ENCODE measurements at places on chromosomes 1 and 21.

DNA sequence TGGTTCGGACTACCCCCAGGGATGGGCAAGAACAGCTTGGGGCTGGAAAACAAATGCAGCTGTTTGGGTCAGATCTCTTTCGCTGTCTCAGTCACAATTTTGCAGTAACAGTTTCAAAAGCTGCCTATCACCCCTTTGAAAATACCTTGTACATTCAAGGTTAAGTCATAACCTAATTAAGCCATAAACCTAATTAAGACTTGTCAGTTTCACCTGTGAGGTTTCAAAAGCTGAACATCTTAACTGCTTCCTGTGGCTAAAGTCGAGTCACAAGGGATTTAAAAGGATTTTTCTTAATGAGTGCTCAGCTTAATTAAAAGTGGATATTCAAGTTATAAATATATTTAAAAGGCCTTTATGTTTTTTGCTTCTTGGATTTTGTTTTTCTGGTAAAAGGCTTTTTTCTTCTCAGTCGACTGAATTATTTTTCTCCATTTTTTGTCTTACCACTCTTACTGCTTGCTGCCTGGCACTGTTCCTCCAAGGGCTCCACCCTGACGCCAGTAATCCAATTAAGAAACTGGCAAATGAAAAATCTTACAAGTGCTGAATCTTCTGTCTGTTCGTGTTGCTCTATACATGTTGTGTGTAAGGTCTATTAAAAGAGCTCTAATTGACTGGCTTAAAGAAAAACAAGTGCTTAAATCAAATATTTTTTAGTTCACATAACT lies 31.3 kb downstream of the CBR1 start:
- no peak for DNase-seq

DNA sequence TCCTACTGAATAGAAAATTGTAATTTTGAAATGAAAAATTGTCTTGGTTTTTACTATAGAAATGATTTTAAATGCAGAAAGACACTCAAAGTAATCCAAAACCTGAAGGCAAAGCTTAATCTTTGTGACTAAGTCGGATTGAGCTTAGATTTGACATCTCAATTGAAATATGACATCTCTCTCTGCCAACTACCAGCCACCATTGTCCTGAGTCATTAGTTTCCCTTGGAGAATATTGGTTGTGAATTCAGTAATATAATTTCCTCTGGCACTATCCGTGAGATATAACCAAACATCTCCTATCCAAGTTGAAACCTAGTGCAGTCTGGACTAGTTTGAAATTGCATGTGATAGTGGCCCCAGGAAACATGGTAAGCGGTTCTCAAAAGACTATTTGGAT lies 37.1 kb downstream of the PLA2G4A start:
- DNase-seq: no peak

- no peak for DNase-seq
These were observed 152.1 kb upstream of the CAMK1G start for GRCh38 chr1:209431402-209431801.

GRCh38 chr1:37714226-37714625 lies 21.9 kb downstream of the CDCA8 start:
- DNase-seq: no peak

DNA sequence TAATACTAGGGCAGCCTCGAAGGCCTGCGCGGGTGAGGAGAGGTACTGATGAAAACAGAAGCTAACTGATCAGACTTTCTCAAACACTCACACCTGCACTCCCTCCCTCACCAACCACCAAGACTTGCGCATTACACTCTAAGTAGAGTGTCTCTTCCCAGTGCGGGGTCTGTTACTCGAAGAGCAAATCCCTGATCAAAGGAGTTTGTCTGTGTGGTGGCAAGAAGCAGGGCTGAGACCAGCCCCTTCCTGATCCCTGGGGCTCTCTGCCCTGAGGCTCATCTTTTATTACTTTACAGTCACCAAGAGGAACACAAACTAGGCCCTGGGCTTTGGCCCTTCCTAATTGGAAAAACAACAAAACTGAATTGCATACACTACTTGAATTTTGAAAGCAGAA lies 19.5 kb upstream of the TSNAX start:
- DNase-seq: no peak

DNA sequence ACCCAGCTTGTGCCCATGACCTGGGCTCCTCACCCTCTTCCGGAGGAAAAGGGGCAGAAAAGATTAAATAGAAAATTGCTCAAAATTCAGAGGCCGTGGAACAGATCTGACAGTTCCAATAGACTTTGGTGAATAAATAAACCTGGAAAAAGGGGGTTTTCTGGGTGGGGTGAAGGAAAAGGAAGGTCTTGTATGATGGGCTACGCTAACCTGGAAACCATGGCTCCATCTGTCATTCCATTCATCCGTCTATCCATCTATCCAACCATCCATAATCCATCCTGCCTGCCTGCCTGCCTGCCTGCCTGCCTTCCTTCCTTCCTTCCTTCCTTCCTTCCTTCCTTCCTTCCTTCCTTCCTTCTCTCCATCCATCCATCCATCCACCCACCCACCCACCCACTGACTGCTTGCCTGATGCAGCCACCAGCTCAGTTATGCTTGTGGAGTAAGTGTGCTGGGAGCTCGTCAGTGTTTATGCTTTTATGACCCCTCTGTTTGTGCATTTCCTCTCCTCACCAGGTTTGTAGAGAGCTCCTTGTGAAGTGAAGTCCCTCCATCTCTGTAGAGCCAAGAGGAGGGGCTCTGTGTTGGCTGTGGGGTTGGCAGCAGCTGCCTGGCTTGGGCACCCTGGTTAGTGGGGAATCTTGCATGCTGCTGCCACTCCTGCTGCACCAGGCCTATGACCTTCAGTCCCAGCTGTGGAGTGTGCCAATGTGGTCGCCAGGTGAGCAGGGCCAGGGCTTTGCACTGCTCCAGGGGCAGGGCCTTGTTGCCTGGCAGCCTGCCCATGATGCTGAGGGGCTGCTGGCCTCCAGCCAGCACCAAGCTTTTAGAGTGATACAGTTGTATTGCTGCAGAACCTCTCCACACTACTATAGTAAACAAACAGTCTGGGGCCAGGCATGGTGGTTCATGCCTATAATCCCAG lies 16.0 kb upstream of the POU3F1 start:
- DNase-seq: no peak

- DNase-seq: no peak
These were observed 198.2 kb downstream of the GREM2 start for GRCh38 chr1:240413732-240414131.

GRCh38 chr1:30762152-30762929 lies 4.8 kb upstream of the LAPTM5 start:
- DNase-seq: no peak

DNA sequence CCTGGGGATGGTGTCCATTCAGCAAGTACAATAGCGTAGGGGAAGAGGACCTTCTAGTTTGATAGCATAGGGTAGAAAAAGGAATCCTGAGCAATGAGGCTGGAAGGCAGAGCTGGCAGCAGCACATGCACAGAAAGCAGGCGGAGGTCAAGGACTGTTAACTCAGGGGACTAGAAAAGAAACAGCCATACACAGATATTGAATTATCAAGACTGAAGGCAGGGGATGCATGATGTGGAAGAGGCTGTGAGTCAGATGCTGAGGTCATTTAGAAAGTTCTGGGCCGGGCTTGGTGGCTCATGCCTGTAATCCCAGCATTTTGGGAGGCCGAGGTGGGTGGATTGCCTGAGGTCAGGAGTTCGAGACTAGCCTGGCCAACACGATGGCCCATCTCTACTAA lies 65.6 kb downstream of the OPTC start:
- no peak for DNase-seq

DNA sequence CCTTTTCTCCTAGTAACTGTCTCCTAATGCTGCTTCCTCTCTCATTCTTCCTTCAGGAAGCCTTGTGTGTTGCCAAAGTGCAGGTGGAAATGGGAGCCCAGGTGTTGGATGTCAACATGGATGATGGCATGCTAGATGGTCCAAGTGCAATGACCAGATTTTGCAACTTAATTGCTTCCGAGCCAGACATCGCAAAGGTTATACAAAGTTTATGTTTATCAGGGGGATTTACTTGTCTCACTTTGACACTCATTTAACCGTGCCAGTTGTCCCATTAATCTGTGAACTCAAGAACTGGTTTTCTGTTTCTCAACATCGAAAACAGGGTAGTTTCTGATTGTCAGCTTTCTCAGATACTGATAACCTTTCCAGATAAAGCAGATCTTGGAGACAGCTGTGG lies 40.4 kb downstream of the MTR start:
- no peak for DNase-seq

- DNase-seq: no peak
These were observed 10.4 kb upstream of the BOLA1 start for GRCh38 chr1:149888999-149889289.

- DNase-seq: no peak
These were observed 637 bp upstream of the MYBPHL start for GRCh38 chr1:109307274-109308021.

DNA sequence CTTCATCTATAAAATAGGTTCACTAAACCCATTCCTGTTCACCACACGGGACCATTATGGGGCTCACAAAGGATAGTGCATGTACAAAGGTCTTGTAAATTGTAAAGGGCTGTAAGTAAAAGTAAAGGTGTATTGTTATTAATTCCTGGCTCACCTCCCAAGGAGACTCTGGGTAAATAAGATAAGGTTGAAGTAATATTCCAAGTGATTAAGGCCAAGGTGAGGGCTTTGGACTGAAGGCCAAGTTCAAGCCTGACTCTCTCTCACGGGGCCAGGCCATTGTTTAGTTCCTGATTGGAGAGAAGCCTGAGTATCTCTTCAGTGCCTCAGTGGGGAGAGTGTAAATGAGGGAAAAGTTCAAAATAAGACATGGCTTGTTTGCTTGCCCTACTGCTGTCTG lies 19.5 kb upstream of the ZFYVE9 start:
- no peak for DNase-seq

- DNase-seq: no peak
These were observed 184.4 kb downstream of the PTGER3 start for GRCh38 chr1:70863239-70863638.

- DNase-seq: no peak
These were observed 1.8 kb upstream of the MCOLN2 start for GRCh38 chr1:84998642-84999280.

GRCh38 chr1:227757781-227758180 lies 22.5 kb downstream of the SNAP47 start:
- DNase-seq: no peak

DNA sequence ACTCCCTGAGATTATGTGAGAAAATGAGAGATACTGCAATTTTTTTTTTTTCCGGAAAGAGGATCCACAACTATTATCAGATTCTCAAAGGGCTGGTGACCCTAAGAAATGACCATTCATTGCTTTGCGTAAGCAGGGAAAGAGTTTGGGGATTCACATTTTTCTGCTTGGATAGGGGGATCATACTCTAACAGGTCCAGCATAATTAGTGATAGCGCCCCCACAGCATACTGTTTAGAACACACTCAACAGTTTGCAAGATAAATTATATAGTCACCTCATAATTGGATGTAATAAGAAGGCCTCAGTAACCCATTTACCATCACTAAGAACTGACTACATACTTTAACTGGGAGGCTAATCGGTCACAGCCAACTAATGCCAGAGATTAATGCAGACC lies 1.9 kb downstream of the CCT3 start:
- DNase-seq: no peak

DNA sequence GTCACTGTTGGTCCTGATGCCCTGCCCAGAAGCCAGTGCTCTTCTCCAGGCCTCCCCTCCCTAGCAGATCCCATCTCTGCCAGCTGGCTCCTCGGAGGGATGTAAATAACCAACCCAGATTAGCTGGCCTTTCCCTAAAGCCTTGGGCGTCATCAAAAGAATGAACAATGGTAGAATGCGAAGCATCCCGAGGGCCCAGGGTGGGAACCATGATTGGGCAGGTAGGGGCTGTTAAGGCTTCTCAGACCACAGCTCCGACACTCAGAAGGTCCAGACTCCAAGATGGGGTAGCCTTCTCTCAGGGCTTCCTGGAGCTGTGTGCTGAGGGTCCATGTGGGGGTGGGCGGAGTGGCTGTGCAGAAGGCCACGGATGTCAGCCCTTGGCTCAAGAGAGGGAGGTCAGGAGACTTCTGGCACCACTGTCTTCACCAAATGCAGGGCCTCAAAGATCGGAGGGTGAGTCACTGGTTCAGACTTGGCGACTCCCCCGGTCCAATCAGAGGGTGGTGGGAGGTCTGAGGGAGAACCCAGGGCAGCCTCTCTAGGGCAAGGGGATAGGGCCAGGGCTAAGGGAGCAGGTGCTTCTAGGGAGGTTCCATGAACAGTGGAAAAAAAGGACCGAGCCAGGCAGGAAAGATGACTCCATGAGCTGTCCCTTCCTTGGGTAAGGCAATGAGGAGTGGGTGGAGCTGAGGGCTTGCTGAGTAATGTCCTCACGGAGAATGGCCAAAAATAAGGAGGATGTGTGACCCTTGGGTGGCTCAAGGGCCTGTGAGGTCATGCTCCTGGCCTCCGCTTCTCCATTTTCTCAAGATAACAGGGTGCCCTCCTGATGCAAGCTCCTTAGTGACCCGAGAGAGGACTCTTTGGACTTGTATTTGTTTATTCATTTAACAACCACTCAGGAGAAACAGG lies 58.4 kb upstream of the EPS8L3 start:
- no peak for DNase-seq

DNA sequence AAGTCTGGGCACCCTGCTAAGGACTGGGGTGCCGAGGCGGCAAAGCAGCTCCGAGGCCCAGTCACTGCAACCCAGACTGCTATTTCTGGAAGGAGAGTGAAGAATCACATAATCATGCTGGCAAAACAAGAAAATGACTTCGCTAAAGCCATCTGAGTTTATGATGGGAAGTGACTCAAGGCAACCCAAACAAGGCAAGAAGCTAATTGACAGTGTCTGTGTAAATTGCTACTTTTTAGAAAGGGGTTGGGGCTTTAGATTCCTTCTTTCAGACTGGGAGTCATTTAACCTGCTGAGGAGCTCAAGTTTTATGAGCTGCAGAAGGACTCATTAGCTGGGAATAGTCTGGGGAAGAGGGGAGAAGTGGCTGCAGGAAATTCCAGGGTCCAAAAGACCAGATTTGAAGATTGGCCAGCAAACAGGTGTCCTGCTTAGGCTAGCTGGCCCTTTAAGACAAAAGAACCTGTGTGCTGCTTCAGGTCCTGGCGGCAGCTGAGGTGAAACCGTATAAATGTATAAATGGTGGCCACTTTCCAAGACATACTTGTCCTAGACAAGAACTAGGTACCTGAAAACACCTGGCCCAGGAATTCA lies 28.1 kb downstream of the TSHB start:
- no peak for DNase-seq

DNA sequence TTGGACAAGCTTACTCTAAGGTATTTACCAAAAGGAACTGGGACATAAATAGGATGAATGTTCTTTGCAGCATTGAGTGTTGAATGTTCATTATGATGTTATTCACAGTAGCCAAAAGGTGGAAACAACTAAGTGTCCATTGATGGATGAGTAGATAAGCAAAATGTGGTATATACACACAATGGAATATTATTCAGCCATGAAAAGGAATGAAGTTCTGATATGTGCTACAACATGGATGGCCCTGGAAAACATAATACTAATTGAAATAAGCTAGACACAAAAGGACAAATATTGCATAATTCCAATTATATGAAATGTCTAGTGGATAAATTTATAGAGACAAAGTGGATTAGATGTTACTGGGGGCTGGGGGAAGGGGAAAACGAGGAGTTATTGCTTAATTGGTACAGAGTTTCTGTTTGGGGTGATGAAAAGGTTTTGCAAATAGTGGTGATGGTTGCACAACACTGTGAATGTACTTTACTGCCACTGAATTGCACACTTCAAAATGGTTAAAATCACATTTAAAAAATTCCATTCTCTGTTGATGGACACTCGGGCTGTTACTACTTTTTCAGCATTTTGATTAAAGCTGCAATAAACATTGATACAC lies 2.9 kb downstream of the MTARC1 start:
- DNase-seq: no peak

Measured in stimulated activated CD4-positive, alpha-beta T cell treated with anti-CD3 and anti-CD28 coated beads, Interleukin-1b, Interleukin-23, amount 100 ng/mL, for 24 hours (primary cell).